Pulmonary artery endothelial cell (primary cell): ENCODE measurements at places on chromosomes 13 and 19. TPM values are rescaled to one million over a fixed set of nuclear protein-coding genes. Genes with fewer than 3 reads are reported as not detected.
A peak's percentile ranks its signal among the peaks of the same experiment; 100 is the strongest.

The PSG1 gene
- under 0.01 TPM in 1 of 2 replicates, not detected in the other for total RNA-seq

The KIR2DL3 gene
- total RNA-seq: not detected in 2 replicates

The FBN3 gene
- total RNA-seq: not detected in 2 replicates

The IGFL3 gene
- not detected in 2 replicates for total RNA-seq

DNA sequence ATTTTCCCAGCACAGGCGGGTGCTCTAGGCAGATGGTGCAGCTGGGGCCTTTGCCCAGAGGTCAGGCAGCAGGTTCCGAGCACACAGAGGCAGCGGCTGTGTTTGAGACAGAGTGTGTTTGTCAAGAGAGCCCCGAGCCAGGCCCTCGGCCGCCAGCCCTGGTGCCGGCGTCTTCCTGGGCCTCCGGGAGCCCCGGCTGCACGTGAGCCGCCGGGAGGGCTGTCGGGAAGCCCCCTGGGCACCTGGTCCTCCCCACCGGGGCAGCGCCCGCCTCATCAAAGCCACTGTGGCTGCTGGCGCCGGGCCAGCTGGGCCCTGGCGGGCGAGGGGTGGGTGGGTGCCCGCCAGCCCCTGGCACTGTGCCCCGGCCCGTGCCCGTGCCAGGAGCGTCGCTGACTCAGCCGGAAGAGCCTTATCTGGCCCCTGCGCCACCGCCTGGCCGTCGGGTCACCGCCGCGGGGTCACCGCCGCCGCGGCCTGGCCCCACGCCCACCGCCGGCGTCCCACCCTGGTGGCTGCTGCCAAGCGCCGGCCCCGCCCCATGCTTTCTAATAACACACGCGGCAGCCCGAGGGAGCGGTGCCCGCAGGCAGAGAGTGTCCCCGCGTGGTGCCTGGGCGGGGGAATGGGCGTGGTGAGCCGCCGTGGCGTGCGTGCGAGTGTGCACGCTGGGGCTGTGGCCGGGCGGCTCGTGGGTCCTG is 14.9 kb downstream of the ARID3A start:
- DNase-seq: peak; percentile 45

- no peak for DNase-seq
Measured at GRCh38 chr13:32790731-32791130, 204.5 kb downstream of the PDS5B start.
